Femur (tissue), 1 donor: ENCODE measurements at places on chromosomes 7 and 10.

DNA sequence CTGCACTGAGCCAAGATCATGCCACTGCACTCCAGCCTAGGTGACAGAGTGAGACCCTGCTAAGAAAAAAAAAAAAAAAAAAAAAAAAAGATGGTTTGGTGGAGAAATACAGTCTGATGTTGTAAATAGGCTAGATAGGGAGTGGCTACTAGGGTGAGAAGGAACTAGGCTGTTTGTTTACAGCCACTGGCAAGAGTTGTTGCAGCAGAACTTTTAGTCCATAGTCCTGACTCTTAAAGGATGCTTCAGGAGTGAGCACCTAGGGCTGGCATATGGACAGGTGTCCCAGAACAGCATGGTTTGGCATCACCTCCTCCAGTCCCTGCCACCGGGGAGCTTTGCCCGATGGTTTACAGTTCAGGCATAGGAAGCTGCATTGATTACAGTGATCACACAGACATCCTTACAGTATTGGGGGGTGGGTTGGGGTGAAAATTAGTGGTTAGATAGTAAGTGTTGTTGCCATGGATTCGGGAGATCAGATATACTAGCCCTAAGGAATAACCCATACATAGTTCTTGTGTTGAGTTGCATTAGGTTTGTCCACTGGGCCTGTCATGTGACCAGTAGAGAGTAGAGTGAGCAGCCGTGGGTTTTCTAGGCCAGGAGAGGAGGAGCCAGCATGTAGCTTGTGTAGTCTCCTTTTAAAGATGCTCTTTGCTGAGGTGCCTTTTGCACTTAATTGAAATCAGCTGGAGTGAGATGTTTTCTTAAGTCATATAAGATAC lies 35.9 kb downstream of the ZRANB1 start:
- DNase-seq: no peak

DNA sequence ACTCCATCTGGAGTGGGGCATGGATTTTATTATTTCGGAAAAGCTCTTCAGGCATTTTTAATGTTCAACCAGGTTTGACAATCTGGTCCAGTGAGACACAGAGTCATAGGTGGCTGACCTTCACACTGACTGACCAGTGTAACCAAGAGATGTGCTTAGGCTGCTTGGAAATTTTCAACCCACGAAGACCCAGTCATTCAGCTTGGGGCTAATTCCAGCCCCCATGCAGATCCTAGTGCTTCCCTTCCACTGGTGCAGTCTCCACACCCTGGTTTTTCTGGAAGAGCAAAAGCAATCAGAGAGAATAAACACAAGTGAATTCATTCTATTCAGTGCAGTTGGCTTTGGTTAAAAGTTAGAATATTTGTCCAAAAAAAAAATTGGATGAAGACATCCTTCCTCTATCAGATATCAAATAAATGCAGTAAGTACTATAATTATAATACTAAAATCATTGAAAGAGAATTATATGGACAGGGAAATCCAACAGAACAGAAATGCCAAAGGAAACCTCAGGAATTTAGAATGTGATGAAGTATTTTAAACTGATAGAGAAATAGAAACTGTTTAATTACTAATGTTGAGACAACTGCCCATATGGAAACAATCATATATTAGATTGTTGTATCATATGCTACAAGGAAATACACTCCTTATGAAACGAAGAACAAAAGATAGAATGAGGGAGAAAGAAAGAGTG lies 178.0 kb downstream of the NPSR1 start:
- no peak for DNase-seq

DNA sequence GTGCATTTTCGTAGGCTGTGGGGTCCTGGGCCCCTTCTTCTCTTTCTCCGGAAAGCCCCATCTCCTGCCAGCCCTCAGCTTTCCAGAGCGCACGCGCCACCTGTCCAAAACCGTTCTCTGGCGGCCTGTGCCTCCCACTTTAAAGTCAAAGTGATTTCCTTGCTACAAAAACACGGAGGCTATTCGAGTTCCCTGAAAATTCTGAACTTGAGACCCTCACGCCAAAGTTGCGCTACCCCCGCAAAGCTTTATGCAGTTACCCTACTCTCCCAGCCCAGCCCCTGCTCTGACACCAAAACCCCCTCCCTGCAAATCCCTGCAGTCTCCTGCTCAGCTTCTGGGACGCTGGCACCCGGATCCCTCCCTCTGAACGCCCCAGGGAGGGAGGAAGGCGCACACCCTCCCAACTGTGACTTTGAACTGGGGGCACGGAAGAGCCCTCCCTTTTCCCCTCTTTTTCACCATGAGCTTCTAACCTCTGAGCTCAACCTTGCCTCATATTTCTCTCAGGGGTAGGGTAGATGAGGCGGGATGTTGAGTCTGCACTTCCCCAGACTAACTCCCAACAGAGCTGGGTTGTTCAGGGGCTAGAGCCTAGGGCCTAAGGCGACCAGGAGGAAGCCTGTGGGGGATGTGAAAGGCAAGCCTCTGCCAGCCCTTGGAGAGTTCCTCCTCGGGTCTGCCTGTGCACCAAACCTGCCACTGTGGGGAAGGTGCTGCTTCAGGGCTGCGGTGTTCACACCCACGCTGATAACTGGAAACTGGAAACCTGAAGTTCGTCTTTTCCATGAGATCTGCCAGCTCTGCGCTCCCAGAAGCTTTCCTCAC lies 2.7 kb upstream of the PAX4 start:
- DNase-seq: no peak

DNA sequence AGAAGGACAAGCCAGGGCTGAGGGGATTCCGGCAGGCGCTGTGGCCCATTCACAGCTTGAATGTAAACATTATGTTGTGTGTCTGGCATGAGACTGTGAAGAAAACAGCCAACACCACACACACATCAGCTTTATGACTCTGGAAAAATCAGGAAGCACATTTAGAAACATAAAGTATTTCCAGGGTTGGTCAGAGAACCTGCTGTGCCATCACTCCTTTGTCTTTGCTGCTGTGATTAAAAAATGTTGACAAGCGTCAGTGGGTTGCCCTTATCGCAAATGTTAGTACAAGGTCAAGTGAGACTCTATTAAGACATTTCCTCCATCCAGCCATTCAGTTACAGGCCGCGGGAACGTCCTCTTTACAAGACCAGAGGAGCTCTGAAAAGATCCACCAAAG lies 95.4 kb downstream of the TAX1BP1 start:
- no peak for DNase-seq

DNA sequence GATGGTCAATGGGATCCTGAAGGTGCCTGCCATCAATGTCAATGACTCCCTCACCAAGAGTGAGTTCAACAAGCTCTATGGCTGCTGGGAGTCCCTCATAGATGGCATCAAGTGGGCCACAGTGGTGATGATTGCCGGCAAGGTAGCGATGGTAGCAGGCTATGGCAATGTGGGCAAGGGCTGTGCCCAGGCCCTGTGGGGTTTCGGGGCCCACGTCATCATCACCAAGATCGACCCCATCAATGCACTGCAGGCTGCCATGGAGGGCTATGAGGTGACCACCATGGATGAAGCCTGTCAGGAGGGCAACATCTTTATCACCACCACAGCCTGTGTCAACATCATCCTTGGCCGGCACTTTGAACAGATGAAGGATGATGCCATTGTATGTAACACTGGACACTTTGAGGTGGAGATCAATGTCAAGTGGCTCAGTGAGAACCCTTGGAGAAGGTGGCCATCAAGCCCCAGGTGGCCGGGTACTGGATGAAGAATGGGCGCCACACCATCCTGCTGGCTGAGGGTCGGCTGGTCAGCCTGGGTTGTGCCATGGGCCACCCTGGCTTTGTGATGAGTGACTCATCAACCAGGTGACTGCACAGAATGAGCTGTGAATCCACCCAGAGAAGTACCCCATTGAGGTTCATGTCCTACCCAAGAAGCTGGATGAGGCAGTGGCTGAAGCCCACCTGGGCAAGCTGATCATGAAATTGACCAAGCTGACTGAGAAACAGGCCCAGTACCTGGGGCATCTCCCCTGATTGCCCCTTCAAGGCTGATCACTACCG lies 63.0 kb upstream of the ANTXRL start:
- no peak for DNase-seq

GRCh38 chr10:42990016-42990720 lies 86.7 kb upstream of the RET start:
- DNase-seq: no peak

- DNase-seq: no peak
Observed at GRCh38 chr10:48751730-48752129, 67.1 kb downstream of the WDFY4 start.

DNA sequence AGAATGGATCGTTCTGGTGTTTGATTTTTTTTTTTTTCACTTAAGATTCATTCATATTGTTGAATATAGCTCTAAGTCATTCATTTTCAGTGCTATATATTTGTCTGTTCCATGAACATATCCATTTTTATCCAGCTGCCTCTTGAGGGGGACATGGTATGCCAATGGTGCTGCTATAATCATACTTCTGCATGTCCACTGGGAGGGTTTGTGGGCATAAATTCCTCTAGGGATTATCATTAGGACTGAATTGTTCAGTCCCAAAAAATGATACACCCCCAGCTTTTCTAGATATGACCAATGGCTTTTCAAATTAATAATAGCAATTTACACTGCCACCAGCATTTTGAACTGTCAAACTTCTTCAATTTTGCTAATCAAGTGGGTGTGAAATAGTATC lies 41.1 kb downstream of the CAV1 start:
- DNase-seq: no peak

DNA sequence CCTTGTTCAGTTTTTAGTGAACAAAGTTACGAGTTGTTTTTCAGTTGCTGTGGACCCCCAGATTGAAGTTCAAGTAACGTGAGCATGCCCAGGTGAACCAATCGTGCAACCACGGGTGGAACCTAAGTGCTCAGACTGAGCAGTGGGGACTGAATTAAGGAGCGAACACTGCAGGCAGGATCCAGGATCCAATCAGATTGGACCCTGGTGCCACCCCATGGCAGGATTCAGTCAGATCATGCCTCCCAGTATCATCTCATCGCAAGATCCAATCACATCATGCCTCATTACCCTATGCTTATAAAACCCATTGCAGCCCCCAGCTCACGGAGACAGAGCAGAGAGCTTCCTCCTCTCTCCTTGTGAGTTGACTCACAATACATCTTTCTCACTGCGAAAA lies 80.9 kb downstream of the PFKFB3 start:
- no peak for DNase-seq

DNA sequence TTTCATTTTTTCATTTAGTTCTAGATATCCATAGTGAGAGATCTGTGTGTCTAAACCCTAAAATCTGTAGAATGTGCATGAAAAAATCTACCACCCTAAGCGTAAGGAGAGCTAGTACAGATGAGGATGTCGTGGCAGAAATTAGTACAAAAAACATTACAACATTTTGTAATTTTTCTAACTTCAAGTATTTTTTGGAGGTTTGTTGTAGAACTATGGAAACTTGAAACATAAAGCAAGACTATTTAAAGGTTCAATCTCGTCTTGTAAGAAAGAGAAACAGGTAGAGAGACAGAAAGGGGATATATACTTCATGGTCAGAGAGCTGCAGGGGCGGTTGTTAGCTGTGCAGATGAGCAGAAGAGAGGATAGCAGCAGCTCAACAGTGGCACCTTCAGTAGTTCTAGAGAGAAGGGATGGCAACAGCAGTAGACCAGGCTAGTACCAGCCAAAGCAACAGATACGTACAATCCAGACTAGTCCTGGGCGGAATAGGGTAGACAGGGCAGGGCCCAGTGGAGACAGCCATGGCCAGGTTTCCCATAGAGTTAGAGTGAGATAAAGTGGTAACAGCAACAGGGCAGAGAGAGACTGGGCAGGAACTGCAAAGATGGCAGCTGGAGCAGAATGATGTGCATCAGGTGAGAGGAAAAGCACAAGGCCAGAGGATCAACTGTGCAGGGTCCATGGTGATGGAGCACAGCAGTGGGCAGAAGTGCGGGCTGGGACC lies 145.2 kb downstream of the FRMD4A start:
- peak; percentile 42 for DNase-seq

DNA sequence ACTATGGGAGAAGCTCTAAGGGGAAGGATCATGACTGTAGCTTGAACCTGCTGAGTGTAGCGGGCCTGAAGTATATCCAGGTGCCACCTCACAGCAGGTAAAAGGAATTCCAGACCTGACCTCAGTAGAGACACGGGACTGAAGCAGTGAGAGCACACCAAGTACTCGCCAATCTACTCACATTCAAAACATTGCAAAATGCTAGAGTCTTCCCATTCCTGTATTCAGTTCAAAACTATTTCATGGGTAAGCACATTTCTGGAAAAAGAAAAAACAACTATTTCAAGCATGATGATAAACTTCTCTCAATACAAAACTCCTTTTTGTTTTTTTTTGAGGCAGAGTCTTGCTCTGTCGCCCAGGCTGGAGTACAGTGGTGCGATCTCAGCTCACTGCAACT lies 121.9 kb upstream of the AUTS2 start:
- DNase-seq: no peak

DNA sequence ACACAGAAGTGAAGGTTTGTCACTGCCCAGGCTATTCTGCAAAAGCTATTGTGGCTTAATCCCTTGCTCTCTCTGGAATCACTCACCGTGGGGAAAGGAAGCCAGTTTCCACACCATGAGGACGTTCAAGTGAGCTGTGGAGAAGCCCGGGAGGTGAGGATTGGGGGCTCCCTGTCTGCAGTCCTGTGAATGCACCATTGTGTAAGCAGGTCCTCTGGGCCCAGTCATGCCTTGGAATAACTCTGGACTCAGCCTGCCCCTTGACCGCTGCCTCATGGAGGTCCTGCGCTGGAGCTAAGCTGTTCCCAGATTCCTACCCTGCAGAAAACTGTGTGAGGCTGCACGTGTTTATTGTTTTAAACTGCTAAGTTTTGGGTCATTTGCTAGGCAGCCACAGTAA lies 33.5 kb downstream of the LYZL2 start:
- no peak for DNase-seq

GRCh38 chr10:124648738-124649137 lies 95.4 kb downstream of the FAM53B start:
- DNase-seq: peak; percentile 88
